NCI-H510A treated with DMSO at 0.1 percent for 48 hours (cell line): ENCODE measurements at places on chromosomes 16 and 17.
A peak's percentile ranks its signal among the peaks of the same experiment; 100 is the strongest.

DNA sequence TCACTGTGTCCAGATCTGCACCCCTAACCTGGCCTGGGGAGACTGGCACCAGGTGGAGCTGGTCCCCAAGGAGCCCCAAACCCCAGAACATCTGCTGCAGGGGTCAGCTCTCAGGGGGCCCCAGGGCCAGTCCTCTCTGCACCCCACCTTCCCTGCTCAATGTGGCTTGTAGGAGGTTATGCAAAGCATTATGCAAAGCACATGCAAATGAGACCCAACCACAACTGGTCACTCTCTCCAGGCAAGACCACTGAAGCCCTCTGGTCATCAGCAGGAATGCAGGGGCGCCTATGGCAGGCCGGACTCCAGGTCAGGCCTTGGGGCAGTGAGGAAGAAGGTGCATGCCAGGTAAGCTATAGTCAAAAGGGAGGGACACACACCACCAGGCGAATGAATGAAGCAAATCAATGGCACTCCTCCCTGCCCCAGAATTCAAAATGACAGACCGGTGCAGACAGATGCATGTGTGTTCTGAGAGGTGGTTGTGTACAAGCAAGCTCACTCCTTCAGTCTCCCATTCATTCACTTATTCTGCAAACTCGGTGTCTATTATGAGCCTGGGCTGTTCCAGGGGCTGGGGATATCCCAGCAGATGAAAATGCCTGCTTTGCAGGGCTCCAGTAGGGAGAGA, 48.0 kb downstream of the TMEM235 start:
- no peak for DNase-seq

GRCh38 chr16:64615630-64616280, 506.1 kb downstream of the CDH11 start:
- DNase-seq, result peak; percentile 35

- DNase-seq, result no peak
Observed at GRCh38 chr17:3885970-3886369, 6.9 kb downstream of the CAMKK1 start.

DNA sequence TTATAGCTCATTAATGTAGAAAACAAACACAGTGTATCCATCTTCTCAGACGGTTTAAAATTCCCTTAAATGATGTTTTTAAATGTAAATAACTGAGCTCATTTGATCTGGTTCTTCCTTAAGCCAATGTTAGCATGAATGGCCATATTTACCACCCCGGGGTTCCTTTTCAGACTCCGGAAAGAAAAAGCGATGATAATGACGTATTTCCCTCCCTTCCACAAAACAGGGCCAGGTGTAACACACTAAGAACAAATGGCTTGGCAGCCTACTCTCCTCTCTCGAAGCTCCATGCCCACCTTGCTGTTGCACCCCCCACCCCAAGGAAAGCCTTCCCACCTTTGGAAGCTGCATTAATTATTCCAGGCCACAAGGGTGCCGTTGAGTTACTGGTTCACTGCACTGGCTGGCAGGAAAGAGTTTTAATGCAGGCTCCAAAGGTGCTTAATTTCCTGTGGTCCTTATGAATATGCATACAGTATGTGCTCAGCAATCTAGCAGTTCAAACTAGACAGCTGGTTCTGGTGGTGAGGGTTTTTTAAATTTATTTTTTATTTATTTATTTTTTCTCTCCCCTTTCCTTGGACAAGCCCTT, 378.9 kb downstream of the WWOX start:
- peak; percentile 33 for DNase-seq

GRCh38 chr17:63035271-63035670, 69.2 kb downstream of the TANC2 start:
- DNase-seq, result no peak

- DNase-seq, result no peak
Observed at GRCh38 chr17:10198509-10199249, at the start of gene GAS7. Gene GAS7 (minus strand): TSS chr17:10198606.

- no peak for DNase-seq
Observed at GRCh38 chr17:67679225-67679624, 38.5 kb upstream of the NOL11 start.

GRCh38 chr17:37740915-37741314, 3.9 kb downstream of the HNF1B start:
- DNase-seq, result peak; percentile 43

GRCh38 chr17:28925912-28926365, 23.1 kb upstream of the DHRS13 start:
- DNase-seq, result no peak

- no peak for DNase-seq
Observed at GRCh38 chr17:2595716-2596115, 2.3 kb downstream of the PAFAH1B1 start.

- peak; percentile 19 for DNase-seq
Observed at GRCh38 chr17:5429191-5429887, 9.4 kb downstream of the RPAIN start.

GRCh38 chr16:4114257-4115208, 1.7 kb downstream of the ADCY9 start:
- DNase-seq, result no peak

GRCh38 chr16:24113115-24113745, 142.9 kb upstream of the CACNG3 start:
- DNase-seq, result no peak

- no peak for DNase-seq
Observed at GRCh38 chr17:3636908-3637373, 381 bp downstream of the CTNS start.

- no peak for DNase-seq
Observed at GRCh38 chr17:81563861-81564586, 11.9 kb upstream of the FAAP100 start.

GRCh38 chr17:41773190-41773588, 13.3 kb downstream of the JUP start:
- DNase-seq, result peak; percentile 87

GRCh38 chr17:36813957-36814563, 123.2 kb upstream of the LHX1 start:
- DNase-seq, result no peak

DNA sequence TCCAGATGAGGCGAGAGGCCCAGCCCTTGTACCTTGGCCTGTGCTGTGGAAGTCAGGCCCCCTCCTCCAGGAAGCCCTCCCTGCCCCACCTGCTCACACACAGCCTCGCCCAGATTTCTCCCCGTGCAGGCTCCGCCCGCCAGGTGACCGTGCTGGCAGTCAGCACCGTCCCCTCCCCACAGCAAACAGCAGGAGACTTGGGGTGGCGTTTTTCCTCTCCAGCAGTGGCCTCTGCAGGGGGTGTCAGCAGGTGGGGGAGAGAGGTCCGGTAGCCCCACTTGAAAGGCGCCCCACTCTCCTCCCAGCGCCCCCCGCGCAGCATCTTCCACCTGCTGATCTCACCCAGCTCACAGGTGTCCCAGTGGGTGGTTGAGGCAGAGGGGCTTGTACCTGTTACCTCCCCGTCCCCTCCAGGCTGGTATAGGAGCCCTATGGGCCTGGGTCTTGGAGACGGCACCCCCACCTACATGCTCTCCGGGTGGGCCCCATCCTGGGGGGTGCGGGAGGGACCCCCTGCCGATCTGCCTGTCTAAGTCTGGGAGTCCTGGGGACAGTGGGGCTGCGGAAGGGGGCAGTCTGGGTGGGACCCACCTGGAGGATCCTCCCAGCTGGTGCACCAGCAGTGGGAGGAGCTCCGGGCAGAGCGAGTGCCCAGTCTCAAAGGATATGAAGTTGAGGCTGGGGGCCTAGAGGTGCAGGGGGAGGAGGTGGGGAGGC, 4.2 kb upstream of the C1QTNF8 start:
- DNase-seq, result no peak

DNA sequence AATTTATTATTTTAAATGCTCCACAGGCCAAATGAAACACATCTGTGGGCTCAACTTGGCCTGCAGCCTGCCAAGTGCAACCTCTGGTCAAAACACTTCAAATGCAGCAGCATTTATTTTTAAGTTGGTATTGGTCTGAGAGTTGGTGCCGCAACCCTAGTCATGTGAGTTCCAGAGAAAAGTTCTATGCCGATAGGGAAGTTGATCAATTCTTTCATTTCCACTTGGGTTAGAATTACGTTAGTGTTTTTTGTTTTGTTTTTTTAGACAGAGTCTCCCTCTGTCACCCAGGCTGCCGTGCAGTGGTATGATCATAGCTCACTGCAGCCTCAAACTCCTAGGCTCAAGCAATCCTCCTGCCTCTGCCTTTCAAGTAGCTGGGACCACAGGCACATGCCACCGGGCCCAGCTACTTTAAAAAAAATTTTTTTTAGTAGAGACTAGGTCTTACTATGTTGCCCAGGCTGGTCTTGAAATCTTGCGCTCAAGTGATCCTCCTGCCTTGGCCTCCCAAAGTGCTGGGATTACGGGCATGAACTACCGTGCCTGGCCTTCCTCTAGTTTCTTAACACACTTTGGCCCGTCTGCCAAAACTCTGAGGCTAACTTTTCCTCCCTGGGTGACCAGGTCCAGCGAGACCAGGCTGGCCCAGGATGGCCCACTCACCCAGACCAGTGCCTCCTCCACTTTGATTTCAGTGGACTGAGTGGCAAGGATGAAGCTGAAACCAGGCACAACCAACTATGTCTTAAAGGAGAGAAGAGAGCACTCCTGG, 221.1 kb downstream of the MRTFB start:
- no peak for DNase-seq
